Mammary epithelial cell (primary cell): ENCODE measurements at places on chromosomes 16 and 17.

DNA sequence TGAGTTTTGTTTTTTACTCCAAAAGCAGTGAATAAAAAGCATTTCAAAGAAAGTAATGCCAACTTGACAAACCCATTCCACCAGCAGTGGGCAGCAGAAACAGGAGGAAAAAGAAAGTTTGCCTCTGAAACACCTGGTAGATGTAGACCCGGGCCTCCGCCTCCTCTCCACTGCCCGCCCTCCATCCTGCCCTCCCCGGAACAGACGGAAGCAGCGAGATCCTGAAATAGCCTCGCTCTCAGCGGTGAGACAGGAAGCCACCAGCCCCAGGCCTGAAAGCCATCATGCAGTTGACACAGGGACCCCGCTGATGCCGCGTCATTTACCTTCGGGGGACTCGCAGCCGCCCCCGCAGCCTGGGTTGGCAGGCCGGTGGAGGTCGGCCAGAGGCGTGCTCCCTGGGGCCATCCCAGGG, 67.8 kb downstream of the C16orf78 start:
- no peak for DNase-seq

DNA sequence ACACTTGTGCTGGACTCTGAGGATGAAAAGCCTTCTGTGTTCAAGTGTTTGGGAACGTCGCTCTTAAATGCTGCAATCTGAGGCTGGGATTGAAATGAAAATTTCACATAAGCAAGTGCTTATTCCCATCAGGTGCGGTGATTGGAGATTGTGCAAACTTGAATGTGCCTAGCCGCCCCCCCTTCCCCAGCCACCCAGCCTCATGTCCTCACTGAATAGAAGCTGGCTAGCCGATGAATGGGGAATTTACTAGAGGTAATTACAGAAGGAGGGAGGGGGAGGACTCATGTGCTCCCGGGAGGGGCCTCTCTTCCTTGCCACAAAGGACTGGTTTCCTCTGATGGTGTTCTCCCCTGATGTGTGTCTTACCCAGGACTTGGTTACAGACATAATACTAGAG, 544.8 kb upstream of the EEF2KMT start:
- DNase-seq, result no peak

GRCh38 chr17:45950888-45951287, 48.2 kb upstream of the STH start:
- no peak for DNase-seq

DNA sequence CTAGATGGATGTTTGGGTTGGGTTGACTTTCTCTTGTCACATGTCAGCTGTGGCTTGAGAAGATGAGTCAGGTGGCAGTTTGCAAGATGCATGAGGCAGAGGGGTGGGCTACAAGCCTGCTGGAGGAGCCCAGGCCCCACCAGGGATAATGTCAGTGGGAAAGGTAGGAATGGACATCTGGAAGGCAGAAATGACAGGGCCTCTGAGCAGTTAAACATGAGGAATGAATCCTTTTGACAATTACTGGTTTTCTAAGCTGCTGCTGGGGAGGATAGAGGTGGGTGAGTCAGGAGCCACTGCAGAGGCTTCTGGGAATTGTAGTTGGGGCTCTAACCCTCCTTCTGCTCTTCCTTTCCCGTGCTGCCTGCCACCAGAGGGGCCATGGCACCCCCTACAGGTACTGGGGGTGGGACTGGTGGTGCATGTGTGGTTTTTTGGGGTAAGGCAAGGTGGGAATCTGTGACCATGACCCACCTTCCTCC, 15.7 kb downstream of the SLC52A1 start:
- no peak for DNase-seq

DNA sequence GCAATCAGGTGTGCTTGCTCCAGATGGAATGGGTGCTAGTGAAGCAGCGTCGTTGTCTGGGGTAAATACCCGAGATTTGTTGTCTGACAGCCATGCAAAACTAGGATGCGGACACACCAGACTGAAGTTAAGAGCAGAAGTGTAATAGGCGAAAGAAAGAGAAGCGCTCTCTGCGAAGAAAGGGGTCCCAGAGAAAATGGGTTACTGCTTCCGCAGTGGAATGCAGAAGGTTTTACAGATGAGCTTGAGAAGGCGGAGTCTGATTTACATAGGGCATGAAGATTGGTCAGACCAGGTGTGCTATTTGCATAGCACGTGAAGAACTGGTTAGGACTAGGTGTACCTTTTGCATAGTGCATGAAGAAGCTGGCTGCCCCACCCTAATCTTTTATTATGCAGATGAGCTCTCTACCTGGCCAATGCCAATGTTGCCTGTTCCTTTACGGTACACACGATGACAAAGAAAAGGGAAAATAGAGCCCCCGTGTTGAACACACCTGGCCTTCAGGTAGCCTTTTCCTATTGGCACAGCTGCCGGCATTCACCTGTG, 32.0 kb upstream of the SNN start:
- DNase-seq, result no peak

DNA sequence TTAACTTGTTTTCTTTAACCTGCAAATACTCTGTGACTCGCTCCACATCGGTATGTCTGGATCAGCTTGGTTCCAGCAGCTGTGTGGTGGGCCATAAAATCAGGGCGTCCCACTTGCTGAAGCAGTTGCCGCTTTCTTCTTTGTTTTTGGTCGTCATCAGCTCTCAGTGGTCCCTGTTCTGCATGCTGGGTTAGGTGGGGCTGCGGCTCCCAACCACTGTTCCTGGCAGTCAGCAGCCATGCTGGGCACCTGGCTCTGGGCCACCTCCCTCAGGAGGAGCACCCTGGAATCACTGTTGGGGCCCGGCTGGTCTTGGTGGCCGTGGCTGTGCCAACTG, 23.0 kb downstream of the MGRN1 start:
- DNase-seq, result no peak

DNA sequence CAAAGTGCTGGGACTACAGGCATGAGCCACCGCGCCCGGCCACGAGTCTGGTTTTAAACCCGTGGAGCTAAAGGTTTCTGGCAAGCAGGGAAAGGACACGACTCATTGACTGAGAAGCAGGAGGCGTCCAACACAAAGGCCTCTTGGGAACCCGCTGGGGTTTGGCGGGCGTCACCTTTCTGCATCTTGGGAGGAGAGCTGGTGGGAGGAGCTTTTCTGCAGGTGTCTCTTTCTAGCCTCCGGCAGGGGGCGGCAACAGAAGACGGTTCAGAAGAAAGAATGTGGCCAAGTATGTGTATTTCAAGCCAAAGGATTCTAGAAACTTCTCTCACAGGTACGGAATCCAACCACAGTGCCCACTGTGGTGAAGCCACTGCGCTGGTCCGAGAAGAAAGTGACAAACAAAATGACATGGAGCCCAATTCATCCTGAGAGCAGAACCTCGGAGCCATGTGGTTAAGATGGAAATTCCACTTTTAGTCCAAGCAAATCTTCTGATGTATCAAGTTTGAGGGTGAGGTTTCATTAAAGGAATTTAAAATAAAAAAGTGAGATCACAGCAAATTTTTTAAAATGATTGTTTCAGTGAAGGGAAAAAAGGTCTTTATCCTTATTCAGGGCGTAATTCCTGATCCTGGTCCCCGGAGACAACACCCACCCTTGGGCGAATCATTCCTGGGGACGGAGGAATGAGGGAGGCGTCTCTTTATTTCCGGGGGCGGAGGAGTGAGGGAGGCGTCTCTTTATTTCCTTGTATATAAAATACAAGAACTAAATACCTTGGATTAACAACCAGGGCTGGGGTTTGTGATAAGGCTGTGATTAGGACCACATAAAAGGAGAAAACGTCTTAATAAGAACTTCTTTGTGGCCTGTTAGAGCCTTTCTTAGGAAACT, 97.6 kb downstream of the MRM3 start:
- DNase-seq, result peak; percentile 91

DNA sequence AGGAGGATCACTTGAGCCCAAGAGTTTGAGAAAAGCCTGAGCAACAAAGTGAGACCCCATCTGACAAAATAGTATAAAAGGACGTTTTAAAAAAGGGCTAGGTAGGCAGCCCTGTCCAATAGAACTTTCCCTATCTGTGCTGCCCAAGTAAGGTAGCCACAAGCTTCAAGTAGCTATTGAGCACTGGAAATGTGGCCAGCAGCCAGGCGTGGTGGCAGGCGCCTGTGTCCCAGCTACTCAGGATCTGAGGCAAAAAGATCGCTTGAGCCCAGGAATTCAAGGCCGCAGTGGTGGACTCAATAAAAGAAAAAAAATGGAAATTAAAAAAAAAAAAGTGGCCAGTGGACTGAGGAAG, 1.5 kb upstream of the NQO1 start:
- no peak for DNase-seq

GRCh38 chr17:1186923-1187771, 7.4 kb upstream of the ABR start:
- peak; percentile 74 for DNase-seq

- DNase-seq, result no peak
Observed at GRCh38 chr17:57565176-57565575, 179.9 kb downstream of the CCDC182 start.

DNA sequence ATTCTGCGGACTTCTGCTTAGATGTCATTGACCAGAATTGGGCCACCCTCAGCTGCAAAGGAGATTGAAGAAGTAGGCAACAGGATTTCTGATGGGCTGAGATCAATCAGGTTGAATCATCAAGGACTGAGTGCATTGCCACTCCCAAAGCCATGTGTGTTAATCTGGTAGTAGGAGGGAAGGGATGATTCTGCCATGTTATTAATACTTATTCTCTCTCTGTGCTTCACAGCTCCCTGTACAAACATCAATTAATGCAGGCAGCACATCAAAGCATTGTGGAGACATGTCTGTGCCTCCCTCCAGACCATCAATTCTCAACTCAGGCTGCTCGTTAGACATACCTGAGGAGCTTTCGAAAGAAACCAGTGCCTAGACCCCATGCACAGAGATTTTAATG, 11.6 kb downstream of the LRRC3C start:
- no peak for DNase-seq

GRCh38 chr17:5571281-5571680, 13.0 kb downstream of the NLRP1 start:
- no peak for DNase-seq
